ENCODE measurements at places on chromosomes 13 and 19.

DNA sequence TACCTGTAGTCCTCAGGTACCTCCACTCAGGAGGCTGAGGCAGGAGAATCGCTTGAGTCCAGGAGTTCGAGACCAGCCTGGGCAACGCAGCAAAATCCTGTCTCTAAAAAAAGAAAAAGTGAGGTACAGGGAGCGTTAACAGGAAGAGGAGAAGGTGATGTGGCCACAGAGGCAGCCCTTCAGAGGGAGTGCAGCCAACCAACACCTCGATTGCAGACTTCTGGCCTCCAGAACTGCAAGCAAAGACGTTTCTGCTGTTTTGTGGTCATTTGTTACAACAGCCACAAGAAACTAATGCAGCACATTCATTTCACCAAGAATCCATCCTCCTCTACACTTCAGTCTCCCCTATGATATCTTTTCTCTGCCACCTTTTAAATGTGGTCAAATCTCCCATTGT lies 145.2 kb downstream of the USP12 start:
- H3K27ac ChIP-seq = no peak overlapping the region
- H3K27me3 ChIP-seq = no peaks in the 10 kb centered on the region
- H3K4me3 ChIP-seq = no peak overlapping the region
- H3K4me1 ChIP-seq = peaks cover 4% of the 10 kb centered on the region
- no peaks in the 10 kb centered on the region for H3K36me3 ChIP-seq

- peaks cover 4% of the 10 kb centered on the region for H3K36me3 ChIP-seq
- H3K27ac ChIP-seq = no peak overlapping the region
- no peak overlapping the region for H3K4me3 ChIP-seq
- H3K4me1 ChIP-seq = peaks cover 15% of the 10 kb centered on the region
- H3K27me3 ChIP-seq = no peaks in the 10 kb centered on the region
Observed at GRCh38 chr19:45774765-45775164, 5.7 kb upstream of the SIX5 start.

DNA sequence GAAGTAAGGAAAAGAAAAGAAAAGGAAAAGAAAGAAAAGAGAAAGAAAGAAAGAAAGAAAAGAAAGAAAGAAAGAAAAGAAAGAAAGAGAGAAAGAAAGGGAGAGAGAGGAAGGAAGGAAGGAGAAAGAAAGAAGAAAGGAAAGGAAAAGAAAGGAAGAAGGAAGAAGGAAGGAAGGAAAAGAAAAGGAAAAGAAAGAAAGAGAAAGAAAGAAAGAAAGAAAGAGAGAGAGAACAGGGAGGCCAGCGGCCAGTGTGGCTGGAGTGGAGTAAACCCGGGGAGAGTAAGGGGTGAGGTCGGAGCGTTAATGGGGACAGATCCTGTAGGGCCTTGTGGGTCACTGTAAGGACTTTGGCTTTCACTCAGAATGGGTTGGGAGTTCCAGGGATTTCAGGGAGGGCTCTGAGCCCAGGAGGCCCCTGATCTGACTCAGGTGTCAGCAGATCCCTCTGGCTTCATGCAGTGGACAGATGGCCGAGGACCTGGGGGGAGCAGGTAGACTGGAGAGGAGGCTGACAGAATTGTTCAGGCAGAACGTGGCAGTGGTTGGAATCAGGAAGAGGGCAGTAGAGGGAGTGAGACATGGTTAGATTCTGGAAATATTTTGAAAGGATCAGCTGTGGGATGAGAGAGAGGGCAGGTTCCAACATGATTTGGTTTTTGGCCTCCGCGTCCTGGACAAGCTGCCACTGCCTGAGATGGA lies 19.8 kb upstream of the FXYD3 start:
- DNase-seq = no peak
- no peak overlapping the region for H3K27ac ChIP-seq

DNA sequence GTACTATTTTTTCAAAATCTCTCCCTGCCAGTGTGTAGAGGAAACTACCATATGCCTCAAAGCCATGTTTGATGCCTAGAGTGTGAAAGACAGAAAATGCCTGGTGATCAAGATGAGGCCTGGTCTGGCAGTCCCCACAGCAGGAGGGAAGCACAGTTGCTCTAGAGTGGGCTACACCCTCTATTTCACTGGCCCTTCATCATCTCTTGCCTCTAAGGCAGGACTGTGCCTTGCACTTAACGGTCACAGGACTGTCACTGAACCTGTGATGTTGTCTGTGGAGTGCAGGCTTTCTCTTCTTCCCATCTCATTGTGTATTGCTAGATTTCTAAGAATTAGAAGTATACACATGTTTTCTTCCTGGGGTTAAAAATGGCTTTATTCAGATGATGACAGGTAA lies 16.3 kb downstream of the POLR1D start:
- H3K4me1 ChIP-seq = peaks cover 37% of the 10 kb centered on the region
- H3K27me3 ChIP-seq = no peaks in the 10 kb centered on the region
- H3K4me3 ChIP-seq = no peak overlapping the region

DNA sequence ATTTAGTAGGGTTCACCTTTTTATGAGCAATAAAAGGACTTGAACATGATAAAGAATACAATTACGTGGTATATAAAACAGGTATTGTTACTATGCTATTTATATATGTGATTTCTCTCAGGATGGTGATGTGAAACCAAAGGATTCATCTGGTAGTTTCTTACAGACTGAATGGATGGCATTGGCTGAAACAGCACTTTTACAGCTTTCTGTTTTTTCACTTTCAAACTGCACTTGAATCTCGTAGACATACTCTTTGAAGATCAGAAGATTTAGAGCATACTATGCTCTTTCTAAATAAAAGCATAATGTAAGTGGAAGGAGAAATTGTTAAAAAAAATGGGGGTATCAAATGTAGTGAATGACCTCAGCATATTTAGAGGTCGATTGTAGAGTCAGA lies 354.8 kb downstream of the HS6ST3 start:
- H3K27me3 ChIP-seq = no peaks in the 10 kb centered on the region
- no peak overlapping the region for H3K4me3 ChIP-seq
- H3K36me3 ChIP-seq = no peaks in the 10 kb centered on the region
- no peak for DNase-seq

DNA sequence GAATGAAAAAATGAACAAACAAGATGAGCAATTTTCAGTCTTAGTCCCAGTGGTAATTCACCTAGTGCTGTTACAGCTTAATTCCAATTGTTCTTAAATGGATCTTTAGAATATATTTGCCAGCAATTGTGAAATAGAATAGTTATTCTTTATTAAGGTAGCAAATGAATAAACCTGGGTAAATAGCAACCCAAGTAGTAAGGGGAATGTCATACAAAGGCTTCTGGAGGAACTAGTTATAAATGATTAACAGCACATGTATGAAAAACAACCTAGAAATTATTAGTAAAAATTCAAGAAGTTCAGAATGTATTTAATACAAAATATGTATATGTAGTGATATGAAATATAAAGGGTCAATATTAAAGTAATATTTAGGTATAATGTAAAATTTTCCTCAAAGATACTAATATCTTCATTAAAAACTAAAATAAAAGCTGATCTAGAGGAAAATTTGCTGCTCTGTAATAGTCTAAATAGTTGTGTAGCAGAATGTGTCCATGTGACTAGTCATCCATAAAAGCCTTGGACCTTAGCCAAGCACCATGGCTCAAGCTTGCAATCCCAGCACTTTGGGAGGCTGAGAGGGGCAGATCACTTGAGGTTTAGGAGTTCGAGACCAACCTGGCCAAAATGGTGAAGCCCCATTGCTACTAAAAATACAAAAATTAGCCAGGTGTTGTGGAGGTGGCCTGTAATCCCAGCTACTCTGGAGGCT lies 535.9 kb upstream of the ATXN8OS start:
- no peak for DNase-seq
- no peaks in the 10 kb centered on the region for H3K4me1 ChIP-seq
- no peaks in the 10 kb centered on the region for H3K27me3 ChIP-seq
- H3K4me3 ChIP-seq = no peak overlapping the region

DNA sequence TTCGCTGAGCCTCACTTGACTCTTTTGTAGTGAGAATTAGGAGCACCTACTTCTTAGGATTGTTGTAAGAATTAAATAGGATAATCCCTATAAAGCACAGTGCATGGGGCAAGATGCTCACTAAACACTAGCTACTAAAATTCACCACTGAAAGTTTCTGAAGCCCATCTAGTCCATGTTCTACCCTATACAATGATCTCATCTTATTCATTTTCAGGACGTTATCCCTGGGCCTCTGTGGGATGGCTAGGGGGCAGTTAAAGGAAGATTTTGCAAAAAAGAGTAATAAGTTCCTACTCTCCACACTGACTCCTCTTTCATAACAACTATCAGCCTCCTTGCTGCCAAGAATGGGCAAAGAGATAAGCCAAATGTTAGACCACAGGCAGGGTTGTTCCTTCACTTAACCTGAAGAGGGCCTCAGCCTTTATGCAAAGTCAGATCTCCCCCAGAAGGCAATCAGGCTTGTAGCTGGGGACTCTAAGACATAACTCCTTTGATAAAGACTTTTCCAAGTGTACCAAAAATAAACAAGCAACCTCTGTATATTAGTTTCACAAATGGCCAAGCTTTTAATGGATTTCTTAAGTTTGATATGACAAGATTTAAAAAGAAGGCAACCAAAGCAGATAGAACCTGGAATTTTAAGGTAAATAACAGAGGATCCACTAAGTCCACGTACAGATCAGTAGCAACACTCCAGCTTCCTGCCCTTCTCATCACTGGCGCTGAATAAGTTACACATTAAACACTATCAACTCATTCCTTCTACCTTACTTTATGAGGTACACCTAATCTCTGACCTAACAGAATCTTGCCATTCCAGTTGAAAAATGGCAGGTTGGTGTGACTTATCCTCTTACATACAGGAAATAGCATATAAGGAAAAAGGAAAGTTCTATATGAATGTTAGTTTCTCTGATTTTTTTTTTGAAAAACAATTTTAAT lies 44.4 kb downstream of the ELF1 start:
- no peak for DNase-seq
- H3K27me3 ChIP-seq = no peaks in the 10 kb centered on the region
- H3K4me1 ChIP-seq = peaks cover 59% of the 10 kb centered on the region
- no peaks in the 10 kb centered on the region for H3K36me3 ChIP-seq

DNA sequence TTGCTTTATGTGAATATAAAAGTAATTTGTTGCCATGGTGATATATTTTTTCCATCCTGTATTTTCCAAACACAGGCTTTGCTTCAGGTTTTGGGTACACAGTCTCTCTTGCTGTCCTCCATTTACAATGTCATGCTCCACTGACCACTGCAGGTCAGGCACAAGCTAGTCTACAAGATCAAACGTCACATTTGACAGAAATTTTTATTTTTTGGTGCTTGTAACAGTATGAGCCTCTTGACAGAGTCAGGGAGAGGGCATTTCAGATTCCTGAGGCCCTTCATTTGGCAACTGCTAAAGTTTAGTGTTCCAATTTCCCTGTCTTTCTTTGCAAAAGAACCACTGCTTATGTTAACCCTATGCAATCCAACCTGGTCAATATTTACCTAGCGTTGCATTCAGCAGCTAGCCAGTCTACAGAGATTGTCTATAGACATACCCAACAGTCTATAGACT lies 175.0 kb downstream of the RFC3 start:
- no peaks in the 10 kb centered on the region for H3K4me1 ChIP-seq
- no peaks in the 10 kb centered on the region for H3K27me3 ChIP-seq
- DNase-seq = no peak
- no peak overlapping the region for H3K27ac ChIP-seq

DNA sequence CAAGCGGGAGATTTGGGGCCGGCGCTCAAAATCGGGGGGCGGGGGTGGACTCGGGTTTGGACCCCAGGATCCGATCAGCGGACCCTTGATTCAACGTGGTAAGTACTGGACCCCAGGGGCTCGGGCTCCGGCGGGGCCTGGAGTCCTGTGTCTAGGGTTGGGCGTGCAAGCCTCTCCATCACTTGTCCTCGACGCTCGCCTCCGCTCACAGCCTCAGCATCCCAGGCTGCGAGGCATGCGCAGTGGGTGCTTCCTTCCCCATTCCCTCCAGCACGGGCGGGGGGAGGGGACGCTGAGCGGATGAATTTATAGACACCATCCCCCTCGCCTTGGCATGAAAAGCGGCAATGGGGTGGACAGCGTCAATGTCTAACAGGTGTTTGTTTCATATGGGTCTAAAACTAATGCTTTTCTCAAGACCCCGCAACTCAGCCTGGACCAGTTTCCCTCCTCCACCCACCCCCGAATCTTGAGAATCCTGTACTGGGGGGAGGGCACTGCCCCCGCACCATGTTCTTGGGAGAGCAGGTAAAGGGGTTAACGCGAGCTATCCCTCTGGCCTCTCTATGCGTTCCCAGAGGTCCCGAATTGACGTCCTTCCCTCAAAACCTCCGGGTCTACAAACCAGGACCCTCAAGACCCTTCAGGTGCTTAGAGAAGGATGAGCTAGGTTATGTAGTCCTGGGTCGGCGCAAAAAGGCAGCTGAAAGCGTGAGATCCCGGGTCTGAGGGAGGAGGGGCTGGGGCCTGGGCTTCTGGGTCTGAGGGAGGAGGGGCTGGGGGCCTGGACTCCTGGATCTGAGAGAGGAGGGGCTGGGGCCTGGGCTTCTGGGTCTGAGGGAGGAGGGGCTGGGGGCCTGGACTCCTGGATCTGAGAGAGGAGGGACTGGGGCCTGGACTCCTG lies 579 bp downstream of the CPT1C start:
- H3K27ac ChIP-seq = no peak overlapping the region
- H3K4me3 ChIP-seq = peak overlapping the region; percentile 63

GRCh38 chr13:112776971-112777370 lies 87.1 kb downstream of the ATP11A start:
- no peak overlapping the region for H3K27ac ChIP-seq
- peaks cover 7% of the 10 kb centered on the region for H3K4me1 ChIP-seq
- no peaks in the 10 kb centered on the region for H3K36me3 ChIP-seq
- H3K27me3 ChIP-seq = no peaks in the 10 kb centered on the region
- H3K4me3 ChIP-seq = no peak overlapping the region

GRCh38 chr13:51769455-51770127 lies 34.4 kb downstream of the DHRS12 start:
- no peaks in the 10 kb centered on the region for H3K4me1 ChIP-seq
- no peaks in the 10 kb centered on the region for H3K27me3 ChIP-seq
- peaks cover 18% of the 10 kb centered on the region for H3K36me3 ChIP-seq
- H3K27ac ChIP-seq = peak overlapping the region; percentile 41

DNA sequence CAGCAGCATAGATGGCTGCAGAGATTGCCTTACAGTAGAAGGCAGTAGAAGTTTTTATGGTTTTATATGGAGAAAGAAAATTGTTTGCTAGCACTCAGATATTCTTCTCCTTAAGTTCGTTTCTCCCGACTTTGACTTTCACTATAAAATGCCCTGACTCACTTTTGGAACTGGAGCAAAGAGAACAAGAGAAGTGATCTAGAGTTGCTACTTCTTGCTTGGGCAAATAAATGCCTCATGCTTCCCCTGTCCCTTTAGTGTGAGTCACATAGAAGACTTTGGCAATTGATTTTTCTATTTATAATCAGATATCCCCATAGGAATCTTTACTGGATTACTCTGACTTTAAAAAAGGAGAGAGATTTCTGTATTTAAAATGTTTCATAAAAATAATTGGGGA lies 46.9 kb downstream of the ITGBL1 start:
- no peak overlapping the region for H3K27ac ChIP-seq
- H3K36me3 ChIP-seq = no peaks in the 10 kb centered on the region
- H3K4me1 ChIP-seq = no peaks in the 10 kb centered on the region

GRCh38 chr13:94620286-94620896 lies 18.7 kb downstream of the GPR180 start:
- H3K27me3 ChIP-seq = no peaks in the 10 kb centered on the region
- H3K36me3 ChIP-seq = peaks cover 5% of the 10 kb centered on the region
- no peak for DNase-seq
- H3K27ac ChIP-seq = no peak overlapping the region

GRCh38 chr13:93690139-93690538 lies 463.5 kb downstream of the GPC6 start:
- H3K4me3 ChIP-seq = no peak overlapping the region
- no peaks in the 10 kb centered on the region for H3K36me3 ChIP-seq

- no peaks in the 10 kb centered on the region for H3K4me1 ChIP-seq
- no peak overlapping the region for H3K4me3 ChIP-seq
- no peak for DNase-seq
- H3K36me3 ChIP-seq = no peaks in the 10 kb centered on the region
- H3K27me3 ChIP-seq = peaks cover 9% of the 10 kb centered on the region
Observed at GRCh38 chr19:11269408-11269807, 7.1 kb upstream of the DOCK6 start.

All from psoas muscle (tissue), 8 donors.